ENCODE measurements at places on chromosomes 3 and 15.

DNA sequence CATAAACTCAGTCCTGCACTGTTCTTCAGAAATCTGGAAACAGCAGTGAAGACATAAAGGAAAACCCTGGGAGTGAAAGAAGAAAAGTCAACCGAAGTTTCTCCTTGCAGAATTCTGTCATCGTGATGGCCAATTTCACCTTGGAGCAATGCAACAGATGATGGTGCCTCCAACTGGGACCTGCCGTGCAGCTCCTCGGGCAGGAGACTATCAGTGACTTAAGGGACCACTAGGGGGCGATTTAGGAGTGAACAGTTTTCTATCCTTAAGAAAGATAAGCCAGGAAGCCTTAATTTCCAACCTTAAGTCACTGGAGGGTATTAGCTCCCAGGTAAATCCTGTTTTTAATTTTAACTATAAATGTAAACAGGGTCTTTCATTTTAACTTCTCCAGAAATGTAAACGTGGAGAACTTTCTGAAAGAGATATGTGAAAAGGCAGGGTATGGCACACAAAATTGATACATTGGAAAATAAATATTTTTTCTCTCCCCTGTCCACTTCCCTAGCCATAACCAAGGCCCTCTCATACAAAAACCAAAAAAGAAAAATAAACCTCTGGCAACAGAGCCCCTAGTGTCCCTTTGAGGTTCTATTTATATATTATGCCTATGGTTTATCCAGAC lies 116.3 kb downstream of the PDZRN3 start:
- DNase-seq: no peak

DNA sequence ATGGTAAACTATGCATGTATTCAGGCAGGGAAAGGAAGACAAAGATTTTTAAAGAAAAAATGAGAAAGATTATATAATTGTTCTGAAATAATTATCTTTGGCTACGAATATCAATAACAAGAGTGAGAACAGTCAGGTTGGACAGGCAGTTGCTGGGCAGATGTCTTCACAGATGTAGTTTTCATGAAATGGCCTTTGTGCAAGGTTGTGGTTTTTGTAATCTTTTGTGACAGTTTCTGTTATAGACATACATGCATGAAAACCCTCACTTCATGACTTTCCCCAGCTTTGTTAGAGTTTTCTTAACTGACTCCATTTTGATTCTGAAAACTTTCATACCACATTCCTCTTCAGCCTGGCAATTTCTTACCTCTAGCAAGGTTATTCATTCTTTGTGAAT lies 34.9 kb upstream of the SLC25A36 start:
- no peak for DNase-seq

- no peak for DNase-seq
These were observed 14.9 kb downstream of the KBTBD12 start for GRCh38 chr3:127929818-127930413.

GRCh38 chr3:81245043-81245442 lies 516.4 kb downstream of the GBE1 start:
- no peak for DNase-seq

GRCh38 chr3:191975936-191976335 lies 515.0 kb downstream of the PYDC2 start:
- no peak for DNase-seq

- DNase-seq: no peak
These were observed 137.5 kb upstream of the CCNL1 start for GRCh38 chr3:157297328-157297915.

DNA sequence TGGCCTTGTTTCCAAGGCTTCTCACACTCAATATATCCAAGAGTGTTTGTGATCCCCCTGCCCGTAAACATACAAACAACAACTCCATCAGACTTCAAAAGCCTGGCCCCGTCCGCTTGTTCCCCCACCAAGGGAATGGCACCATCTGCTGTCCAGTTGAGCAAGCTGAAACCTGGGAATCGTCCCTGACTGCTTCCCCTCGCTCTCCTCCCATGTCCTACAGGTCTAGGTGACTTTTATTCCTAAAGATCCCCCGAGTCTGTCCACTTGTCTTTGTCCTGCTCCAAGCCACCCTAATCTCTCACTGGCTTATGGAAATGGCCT lies 27.9 kb upstream of the FAM174B start:
- no peak for DNase-seq

- no peak for DNase-seq
These were observed 273.5 kb upstream of the CCDC54 start for GRCh38 chr3:107103786-107104185.

DNA sequence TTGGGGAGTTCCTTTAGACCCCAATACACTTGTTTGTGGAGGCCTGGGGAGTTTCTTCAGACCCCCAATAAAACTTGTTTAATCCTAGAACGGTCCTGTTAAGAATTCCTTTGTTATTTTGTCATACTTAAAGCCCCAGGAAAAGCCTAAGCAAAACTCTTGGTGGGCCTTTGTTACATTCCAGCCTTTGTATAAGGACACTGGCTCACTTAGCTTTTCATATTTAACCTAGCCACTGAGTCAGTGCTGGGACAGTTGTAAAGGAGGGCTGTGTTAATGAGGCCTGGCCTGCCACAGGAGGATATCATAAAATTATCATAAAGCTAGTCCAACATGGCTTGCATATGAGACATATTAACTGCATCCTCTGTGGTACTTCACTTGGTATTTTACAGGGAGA lies 760.1 kb downstream of the ZNF385D start:
- DNase-seq: no peak

DNA sequence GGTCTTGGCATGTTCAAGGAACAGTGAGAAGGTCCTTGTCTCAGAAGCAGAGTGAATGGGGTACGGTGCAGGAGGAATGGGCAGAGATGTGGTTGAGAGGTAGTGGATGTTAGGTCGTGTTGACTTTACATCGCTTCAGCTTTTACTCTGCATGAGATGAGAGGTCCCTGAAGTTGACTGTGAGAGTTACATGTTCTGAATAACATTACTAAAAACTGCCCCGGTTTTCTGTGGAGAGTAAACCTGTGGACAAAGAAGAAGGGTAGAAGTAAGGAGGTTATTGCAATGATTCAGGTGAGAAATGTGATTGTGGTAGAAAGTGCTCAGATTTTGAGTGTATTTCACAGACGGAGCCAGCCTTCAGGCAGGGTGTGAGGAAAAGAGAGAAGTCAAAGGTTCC lies 105.6 kb downstream of the ARNT2 start:
- no peak for DNase-seq

- DNase-seq: no peak
These were observed 109.5 kb upstream of the ABHD17C start for GRCh38 chr15:80585544-80586018.

- DNase-seq: no peak
These were observed 84.9 kb upstream of the CLDN18 start for GRCh38 chr3:137925080-137925479.

DNA sequence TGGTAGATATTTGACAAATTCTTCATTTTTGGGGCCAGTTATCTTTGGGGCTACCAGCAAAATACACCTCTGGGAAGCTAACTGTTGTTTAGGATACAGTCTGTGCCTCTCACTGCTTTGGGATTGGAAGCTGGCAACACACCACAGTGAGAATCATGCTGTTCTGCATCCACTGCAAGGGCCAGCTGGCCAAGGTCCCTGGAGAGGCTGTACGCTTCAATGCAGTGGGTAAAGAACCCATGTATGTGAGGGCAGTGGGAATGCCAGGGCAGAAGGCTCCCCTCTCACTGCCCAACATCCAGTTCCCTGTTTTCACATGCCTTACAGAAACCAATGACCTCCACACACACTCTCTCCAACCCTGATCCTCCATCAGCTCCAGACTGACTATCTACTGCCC lies 20.1 kb downstream of the ZDHHC3 start:
- DNase-seq: no peak

- DNase-seq: no peak
These were observed 35.0 kb upstream of the CFAP161 start for GRCh38 chr15:81098861-81099651.

GRCh38 chr15:62445244-62445643 lies 280.2 kb upstream of the C2CD4B start:
- no peak for DNase-seq

- peak; percentile 72 for DNase-seq
These were observed at the start of gene DOCK3 for GRCh38 chr3:50674349-50675178. Gene DOCK3, plus strand, starts transcription at chr3:50674927. Its CDS starts 337 bp downstream, at chr3:50675264.

DNA sequence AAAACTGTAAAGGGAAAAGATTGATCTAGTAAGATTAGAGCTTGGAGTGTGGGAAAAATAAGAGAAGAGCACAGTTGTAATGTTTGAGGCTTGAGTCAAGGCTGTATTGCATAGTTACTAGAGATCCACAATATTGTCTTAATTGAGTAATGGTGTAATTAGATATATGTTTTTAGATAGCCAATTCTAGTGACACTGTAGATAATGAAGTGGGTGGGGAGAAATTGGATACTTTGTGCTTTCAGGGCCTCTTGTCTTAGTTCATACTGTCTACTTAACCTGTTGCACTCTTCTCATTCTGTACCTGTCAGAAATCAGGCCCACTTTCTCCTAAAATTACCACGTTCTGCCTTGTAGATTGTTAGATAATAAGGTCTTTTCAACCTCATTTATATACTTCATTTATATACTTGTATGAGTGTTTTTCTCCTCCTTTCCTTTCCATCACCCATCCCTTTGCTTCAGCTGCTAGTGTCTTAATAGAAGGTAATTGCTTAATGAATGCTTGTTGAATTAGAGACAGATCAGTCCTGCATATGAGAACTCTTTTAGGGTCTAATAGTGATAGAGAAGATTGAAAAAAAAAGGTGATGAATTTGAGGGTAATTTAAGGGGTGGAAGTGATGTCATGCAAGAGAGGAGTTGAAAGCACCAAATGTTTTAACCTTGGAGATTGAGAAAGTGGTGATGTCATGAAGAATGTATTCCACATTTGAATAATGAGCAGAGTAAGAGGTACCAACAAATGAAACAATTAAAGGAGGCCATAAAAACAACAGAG lies 32.0 kb downstream of the PIK3CA start:
- no peak for DNase-seq

GRCh38 chr3:121998030-121998580 lies 23.9 kb downstream of the ILDR1 start:
- no peak for DNase-seq

- no peak for DNase-seq
These were observed 60.8 kb downstream of the RUBCN start for GRCh38 chr3:197675951-197676350.

DNA sequence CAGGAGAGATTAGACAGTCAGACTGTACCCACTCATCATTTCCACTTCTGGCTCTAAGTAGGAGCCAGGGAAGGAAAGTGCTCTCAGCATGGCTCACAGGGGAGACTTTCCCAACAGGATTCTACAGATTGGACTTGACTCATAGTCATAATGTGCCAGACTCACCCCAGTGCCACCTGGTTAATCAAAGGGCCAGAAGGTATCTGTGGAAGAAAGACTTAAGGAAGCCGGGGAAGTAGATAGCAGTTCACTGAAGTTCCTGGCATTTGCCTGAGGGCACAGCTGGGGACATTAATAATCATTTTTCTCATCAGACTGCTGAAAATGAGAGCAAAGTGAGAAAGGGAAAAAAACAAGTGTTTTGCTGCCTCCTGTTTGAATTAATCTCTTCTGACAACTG lies 717.5 kb downstream of the TUSC7 start:
- no peak for DNase-seq

GRCh38 chr15:98923171-98923570 lies 84.4 kb downstream of the PGPEP1L start:
- DNase-seq: no peak

GRCh38 chr3:132161608-132162007 lies 126.8 kb upstream of the CPNE4 start:
- no peak for DNase-seq

GRCh38 chr3:195907684-195907933 lies 742 bp downstream of the TNK2 start:
- no peak for DNase-seq

GRCh38 chr3:30548600-30548999 lies 57.8 kb upstream of the TGFBR2 start:
- no peak for DNase-seq

GRCh38 chr15:90851940-90852339 lies 16.4 kb upstream of the FURIN start:
- no peak for DNase-seq

DNA sequence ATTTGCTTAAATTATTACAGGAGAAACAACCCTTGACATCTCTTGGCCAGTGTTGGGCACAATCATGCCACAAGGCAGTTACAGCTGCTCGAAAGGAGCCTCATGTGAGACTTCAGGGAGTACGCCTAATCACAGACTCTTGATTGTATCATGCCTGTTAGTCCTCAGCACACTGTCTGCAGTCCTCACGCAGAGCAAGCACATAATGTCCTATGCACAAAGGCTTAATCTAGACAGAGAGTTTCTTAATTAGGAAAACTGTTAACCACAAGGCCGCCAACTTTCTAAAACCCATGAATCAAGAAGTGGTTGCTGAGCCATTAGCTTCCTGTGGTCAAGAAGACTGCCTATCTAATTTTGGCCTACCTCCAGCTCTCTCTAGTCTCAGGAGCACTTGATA lies 172.0 kb downstream of the UNC13C start:
- DNase-seq: no peak

GRCh38 chr15:77097248-77097721 lies 26.4 kb upstream of the TSPAN3 start:
- DNase-seq: no peak

GRCh38 chr3:55333046-55333445 lies 154.1 kb downstream of the WNT5A start:
- DNase-seq: no peak

GRCh38 chr3:14699643-14700042 lies 24.7 kb downstream of the C3orf20 start:
- DNase-seq: no peak

- no peak for DNase-seq
These were observed 11.0 kb upstream of the RAP2B start for GRCh38 chr3:153150991-153151390.

DNA sequence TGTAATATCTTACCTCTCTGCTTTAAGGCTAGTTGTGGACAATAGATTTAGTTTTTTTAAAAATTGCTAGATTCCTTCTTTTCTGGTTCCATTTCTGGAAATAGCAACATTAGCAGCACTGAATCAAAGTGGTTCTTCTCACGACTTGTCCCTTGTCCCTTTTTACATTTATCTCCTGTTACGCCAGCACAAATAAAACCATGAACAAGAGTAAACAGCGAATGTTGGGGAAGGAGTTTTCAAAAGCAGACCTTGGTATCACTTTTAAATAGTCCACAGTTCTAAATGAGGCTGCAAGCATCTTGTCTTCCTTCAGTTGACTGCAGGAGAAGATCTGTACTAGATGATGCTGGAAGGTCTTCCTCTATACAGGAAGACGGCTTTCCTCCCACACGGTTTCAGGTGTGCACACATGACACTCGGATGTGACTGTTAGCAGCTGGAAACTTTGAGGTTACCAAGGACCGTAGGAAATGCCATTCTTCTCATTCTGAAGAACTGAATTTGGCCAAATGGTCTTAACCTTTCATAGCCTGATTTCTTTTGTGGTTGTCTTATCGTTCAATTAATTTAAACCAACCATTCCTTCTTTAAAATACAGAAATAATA lies 251.0 kb upstream of the ICE2 start:
- DNase-seq: no peak

GRCh38 chr3:120820748-120821147 lies 78.2 kb downstream of the GTF2E1 start:
- DNase-seq: no peak
